ENCODE measurements at places on chromosomes 5 and 9.

GRCh38 chr5:133225671-133226152, 173.9 kb downstream of the HSPA4 start:
- DNase-seq: no peak

DNA sequence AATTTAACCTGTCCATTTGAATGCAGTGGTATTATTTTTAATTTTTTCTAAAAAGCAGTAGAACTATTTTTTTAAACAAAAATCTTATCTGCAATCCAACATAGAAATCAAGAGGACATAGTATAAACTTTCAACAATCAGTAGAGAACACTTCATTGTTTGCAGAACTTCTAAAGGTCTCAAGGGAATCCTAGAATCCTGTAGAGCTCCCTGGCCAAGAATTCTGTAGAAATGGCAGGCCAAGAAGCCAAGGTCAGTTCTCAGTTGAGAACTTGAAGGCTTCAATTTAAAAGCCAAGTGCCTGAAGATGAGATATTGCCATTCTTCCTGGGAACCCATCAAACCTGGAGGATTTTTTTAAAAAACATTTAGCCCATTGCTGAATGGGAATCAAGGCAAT, 199.2 kb upstream of the KLF4 start:
- DNase-seq: no peak

GRCh38 chr5:14917719-14918118, 46.1 kb upstream of the ANKH start:
- DNase-seq: no peak

GRCh38 chr5:153641183-153641688, 150.8 kb downstream of the GRIA1 start:
- DNase-seq: no peak

- DNase-seq: no peak
These were observed 742 bp upstream of the LECT2 start for GRCh38 chr5:135955525-135955924.

DNA sequence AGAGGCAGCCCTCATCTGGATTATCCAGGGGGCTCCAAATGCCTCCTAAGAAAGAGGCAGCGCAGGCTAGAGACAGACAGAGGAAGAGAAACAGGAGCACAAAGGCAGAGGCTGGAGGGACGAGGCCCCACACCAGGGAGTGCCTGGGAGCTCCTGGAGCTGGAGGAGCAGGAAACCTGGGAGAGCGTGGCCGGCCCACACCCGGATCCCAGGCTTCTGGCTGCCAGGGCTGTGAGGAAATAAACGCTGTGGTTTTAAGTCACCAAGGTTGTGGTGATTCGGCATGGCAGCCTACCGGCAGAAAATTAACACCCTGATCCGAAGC, 165.5 kb downstream of the OLFM1 start:
- no peak for DNase-seq

DNA sequence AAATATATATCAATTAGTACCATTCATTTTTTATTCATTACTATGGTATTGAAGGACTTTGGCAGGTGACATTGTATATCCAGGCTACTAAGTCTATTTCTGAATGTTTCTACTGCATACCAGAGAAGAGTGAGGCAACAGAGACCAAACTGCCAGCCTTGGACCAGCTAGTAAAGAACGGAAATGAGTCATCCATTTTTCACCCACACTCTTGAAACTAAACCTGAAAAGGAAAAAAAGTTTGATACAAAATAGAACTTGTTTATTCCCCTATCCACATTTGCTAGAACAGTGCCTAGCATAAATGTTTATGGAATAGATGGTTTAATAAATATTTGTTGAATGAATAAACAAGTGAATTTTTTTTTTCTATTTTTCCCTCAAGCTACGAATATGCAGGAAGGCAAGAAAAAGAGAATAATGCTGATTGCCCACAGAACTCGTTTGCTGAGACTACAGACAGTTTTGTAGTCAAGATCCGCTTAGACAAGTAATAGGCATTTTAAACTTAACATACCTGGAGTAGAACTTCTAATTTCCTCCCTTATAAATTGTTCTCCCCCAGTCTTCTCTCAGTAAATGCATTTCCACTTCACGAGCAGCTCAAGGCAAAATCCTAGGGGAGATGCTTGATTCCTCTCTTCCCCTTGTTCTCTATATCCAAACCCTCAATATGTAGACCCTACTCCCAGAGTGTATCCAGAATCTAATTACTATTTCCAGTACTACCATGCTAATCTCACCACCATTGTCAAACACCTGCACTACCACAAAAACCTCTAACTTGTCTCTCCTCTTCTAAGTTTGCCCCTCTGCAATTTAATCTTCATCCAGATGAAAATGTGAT, 146.2 kb upstream of the RASA1 start:
- DNase-seq: peak; percentile 19

DNA sequence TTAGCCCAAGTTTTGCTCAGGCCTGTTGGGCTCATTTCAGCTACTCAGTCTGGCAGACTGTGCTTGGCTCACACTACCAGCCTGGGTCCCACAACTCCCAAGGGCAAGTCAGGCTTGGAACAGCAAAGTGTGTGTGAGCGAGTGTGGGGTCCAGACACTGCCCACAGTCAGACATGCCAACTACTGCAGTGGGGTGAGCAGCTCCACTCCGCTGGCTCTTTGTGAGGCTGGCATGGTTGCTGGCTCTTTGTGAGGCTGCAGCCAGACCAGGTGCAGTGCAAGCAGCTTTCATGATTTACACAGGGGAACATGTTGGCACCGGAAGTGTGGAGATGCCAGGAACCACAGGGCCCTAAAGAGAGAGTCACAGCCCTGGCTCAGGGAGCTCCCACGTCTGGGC, 606.7 kb upstream of the FAM174A start:
- DNase-seq: no peak

DNA sequence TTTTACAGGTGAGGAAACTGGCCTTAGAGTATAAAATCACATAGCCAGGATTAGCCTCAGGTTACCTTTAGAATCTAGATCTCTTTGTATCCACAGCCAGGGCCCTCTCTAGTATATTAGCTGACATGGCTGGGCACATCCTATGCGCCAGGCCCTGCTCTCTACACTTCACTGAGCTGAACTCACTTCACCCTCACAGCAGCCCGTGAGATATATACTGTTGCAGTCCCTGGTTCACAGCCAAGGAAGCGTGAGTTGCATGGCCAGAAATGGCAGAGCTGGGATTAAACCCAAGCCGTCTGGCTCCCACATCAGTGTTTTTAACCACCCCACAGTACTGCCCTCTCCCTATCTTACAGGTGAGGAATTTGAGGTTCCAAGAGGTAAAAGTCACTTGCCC, 58.4 kb downstream of the DAB2IP start:
- no peak for DNase-seq

GRCh38 chr9:36486933-36487481, 85.7 kb upstream of the MELK start:
- peak; percentile 21 for DNase-seq

DNA sequence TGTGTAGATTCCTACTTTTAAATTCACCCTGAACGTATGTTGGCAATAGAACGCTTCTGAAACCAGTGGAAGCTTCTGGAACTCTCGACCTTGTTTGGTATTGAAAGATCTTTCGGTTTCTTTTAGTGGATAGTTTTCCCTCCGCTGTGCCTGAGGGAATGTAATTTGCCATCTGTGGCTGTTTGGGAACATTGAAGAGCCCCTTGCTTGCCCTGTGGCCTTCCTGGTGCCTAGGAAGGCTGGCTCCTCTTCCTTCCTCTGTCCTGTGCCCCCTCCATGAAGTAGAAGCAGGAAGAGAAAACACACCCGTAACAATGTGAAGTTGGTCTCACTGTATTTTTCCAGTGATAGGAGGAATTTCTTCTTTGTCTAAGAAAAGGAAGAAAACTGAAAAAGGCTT, 274.3 kb downstream of the AOPEP start:
- DNase-seq: no peak

- DNase-seq: no peak
These were observed 1.9 kb upstream of the IL13 start for GRCh38 chr5:132655821-132656773.

DNA sequence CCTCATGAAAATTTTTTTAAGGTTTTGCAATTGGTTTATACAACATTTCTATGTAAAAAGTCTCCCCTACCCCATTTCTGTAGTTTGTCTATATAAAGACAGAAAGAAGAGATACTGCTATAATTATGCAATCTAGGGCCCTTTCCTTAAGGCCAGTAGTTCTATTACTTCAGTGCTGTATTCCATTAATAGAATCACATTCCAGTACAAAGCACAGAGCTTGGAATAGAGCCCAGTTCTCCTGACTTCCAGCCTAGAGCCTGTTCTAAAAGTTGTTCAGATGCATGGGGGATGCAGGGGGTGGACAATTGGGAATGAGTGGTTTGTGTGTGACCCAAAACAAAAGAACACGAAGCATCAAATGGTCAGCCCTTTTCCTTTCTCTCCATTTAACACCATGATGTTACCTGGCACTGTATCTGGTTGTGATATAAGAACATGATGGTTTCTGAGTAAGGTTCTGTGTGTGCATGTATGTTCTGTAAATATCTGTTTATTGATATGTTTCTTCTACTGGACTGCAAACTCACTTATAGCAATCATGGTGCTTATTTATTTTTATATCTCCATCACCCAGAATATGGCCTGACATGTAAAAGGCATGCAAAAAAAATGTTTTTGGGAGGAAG, 8.2 kb upstream of the GRAMD2B start:
- no peak for DNase-seq

- no peak for DNase-seq
These were observed 182.6 kb downstream of the ASTN2 start for GRCh38 chr9:117232281-117232680.

DNA sequence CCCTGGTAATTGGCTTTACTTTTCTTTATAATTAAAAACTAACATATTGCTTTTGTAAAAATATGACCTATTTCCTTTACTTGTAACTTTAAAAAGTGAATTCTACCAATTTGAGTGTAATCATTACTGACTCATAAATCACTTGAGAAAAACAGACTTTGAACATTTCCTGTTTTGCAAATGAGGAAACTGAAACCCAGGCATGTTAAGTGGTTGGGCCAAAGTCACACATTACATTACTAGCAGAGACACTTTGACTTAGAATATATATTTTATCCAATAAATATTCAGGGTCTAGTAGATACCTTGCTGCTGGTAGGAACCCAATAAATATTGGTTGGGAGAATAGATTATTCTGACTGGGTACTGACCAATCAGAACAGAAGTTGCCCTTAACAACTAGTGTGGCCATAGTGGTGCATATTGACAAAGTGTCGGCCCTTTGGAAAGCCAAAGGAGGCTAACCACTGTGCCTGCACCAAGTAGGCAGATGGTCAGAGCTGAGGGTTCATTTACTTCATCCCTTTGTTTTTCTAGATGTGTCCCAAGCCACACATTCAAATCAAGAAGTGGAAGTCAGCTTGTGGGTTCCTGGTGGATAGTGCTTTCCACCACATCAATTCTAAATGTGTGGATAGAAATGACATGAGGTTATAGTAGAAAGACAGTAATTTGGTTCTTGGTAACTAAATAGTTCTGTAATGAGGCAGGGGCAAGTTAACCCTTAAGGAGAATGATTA, 365.1 kb upstream of the RIOK2 start:
- DNase-seq: no peak

All from SIG-M5 (cell line).